Osteocyte (in vitro differentiated cells): ENCODE measurements at places on chromosomes 3 and 15. TPM values are rescaled to one million over a fixed set of nuclear protein-coding genes. Genes with fewer than 3 reads are reported as not detected.

DNA sequence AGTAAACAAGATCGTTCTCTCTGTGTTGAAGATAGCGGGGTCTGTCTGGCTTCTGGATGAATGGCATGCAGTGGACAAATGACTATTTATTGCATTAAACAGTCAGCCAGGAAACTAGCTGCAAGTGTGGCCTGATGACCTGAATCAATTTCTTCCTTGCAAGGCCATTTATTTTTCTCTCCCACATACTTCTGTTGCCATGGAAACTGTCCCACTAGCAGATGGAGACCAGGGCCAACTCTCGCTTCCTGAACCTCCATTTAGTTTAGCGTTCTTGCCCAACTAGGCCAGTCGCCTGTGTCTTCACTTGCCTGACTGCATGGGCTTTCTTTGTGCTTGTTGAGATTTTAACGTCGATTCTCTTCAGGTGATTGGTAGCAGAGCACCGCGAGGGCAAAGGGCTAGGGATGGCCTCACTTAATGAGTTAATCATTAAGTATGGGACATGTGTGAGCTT is 27.6 kb downstream of the LMCD1 start:
- no peak overlapping the region for H3K4me3 ChIP-seq
- H3K27me3 ChIP-seq: no peaks in the 10 kb centered on the region
- peaks cover 58% of the 10 kb centered on the region for H3K36me3 ChIP-seq

C3orf20 gene
- total RNA-seq: not detected in 2 replicates

- no peak overlapping the region for H3K27ac ChIP-seq
- H3K27me3 ChIP-seq: no peaks in the 10 kb centered on the region
- no peak overlapping the region for H3K4me3 ChIP-seq
- no peak for DNase-seq
- H3K4me1 ChIP-seq: peaks cover 13% of the 10 kb centered on the region
Observed at GRCh38 chr3:157201648-157202278, 41.8 kb upstream of the CCNL1 start.

GRCh38 chr15:91953432-91953831 is 99.9 kb downstream of the SLCO3A1 start:
- H3K4me1 ChIP-seq: peaks cover 3% of the 10 kb centered on the region
- DNase-seq: no peak
- no peak overlapping the region for H3K4me3 ChIP-seq
- H3K27ac ChIP-seq: no peak overlapping the region
- no peaks in the 10 kb centered on the region for H3K36me3 ChIP-seq

GRCh38 chr3:18403061-18403460 is 22.1 kb downstream of the SATB1 start:
- H3K27me3 ChIP-seq: no peaks in the 10 kb centered on the region
- H3K4me3 ChIP-seq: no peak overlapping the region
- H3K36me3 ChIP-seq: no peaks in the 10 kb centered on the region
- H3K4me1 ChIP-seq: peaks cover 2% of the 10 kb centered on the region

DNA sequence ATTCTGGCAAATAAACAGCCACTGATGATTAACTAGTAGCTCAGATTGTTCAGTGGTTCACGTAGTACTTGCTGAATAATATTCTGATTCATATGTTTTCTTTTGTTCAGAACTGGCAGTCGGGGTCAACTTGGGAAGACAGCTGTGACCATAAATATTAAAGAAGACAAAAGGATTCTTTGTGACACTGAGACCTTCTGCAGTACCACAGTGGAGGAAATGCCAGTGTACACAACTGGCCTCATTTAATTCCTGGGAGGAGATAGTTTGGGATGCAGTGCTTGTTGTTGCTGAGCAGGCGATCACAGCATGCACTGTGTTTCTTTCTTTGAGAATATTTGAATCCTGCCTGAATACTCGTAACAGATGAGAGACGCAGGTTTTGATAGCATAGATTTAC is 26.7 kb upstream of the MCF2L2 start:
- peak overlapping the region; percentile 63 for H3K27ac ChIP-seq
- no peaks in the 10 kb centered on the region for H3K27me3 ChIP-seq
- peaks cover 7% of the 10 kb centered on the region for H3K36me3 ChIP-seq
- H3K4me1 ChIP-seq: peaks cover 11% of the 10 kb centered on the region
- no peak for DNase-seq

A4GNT gene
- not detected in 2 replicates for total RNA-seq

DNA sequence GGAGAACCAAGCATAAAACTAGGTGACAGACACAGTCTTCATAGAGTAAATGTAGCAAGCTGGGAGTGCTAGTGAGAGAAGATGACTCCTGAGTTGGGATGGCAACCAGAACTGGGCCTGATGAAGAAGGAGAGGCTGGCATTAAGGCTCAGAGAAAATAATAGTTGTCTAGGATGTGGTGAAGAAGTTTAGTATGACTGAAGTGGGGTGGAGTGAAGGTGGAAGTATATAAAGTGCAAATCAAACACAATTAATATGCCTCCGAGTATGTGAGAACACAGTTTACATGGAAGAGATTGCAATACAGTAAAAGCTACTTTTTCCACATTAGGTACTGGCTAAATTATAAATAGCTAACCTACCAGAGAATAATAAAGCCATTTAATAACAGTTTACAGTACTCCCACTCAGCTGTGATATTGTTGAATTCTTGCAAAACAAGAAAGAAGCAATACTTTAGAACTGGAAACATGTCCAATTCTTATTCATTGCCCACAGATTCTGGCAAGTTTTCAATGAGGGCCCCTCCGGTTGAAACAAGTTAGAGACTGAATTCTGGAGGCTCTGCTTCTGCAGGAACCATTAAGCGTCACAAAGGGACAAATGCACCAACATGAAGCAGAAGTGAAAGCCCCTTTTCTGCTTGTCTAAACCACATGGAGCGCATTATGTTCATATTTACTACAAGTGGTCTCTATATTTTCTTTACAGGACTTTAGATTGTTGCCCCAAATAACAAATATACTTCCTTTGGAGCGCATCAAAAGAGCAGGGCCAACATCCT is 243.7 kb downstream of the SLC9A9 start:
- H3K27ac ChIP-seq: no peak overlapping the region
- DNase-seq: no peak
- peaks cover 42% of the 10 kb centered on the region for H3K4me1 ChIP-seq

- H3K4me3 ChIP-seq: no peak overlapping the region
- H3K27ac ChIP-seq: no peak overlapping the region
- H3K36me3 ChIP-seq: no peaks in the 10 kb centered on the region
- peaks cover 24% of the 10 kb centered on the region for H3K4me1 ChIP-seq
Observed at GRCh38 chr3:48896936-48897335, 1.7 kb downstream of the SLC25A20 start.

ADGRG7 gene
- not detected in 2 replicates for total RNA-seq

POC1A gene
- 4.9 and 5.1 TPM in 2 replicates for total RNA-seq

DNA sequence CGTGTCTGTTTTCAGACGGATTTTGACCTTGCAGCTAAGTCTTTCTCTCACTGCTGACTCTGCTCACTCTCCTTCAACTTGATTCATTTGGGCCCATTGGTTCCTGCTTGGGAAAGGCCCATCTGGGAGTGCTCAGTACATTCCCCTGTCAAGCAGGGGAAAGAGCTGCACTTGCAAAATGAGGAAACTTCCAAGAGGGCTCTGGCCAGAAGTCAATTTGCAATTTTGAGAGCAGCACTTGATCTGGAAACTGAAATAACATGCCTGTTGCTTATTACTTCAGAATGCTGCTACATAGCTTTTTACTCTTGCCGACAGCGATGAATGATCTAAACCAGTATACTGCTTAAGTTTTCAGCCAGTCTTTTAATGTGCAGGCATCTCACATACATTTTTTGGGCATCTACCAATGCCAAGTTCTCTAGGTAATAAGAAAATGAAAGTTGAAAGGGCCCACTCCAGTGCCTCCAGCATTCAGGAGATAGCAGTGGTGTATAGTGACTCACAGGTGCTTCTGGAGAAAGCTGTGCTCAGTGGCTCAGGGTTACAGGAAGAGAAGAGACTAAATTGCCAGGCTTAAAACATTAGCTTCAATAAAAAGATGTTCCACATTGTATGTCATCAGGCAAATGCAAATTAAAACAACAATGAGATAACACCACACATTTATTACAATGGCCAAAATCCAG is 70.1 kb upstream of the RORA start:
- peaks cover 7% of the 10 kb centered on the region for H3K27me3 ChIP-seq
- H3K36me3 ChIP-seq: no peaks in the 10 kb centered on the region
- DNase-seq: no peak
- H3K27ac ChIP-seq: no peak overlapping the region
- H3K4me1 ChIP-seq: no peaks in the 10 kb centered on the region

- DNase-seq: no peak
- no peak overlapping the region for H3K4me3 ChIP-seq
- no peak overlapping the region for H3K27ac ChIP-seq
- H3K4me1 ChIP-seq: no peaks in the 10 kb centered on the region
- H3K27me3 ChIP-seq: no peaks in the 10 kb centered on the region
- H3K36me3 ChIP-seq: no peaks in the 10 kb centered on the region
Observed at GRCh38 chr15:40217166-40217824, 21.6 kb upstream of the PAK6 start.

GRCh38 chr15:80308002-80308401 is 56.0 kb upstream of the CTXND1 start:
- H3K36me3 ChIP-seq: no peaks in the 10 kb centered on the region
- DNase-seq: no peak
- no peaks in the 10 kb centered on the region for H3K4me1 ChIP-seq
- H3K27me3 ChIP-seq: peaks cover 31% of the 10 kb centered on the region
- H3K4me3 ChIP-seq: no peak overlapping the region

GRCh38 chr15:64343222-64343621 is 12.8 kb downstream of the CSNK1G1 start:
- H3K27ac ChIP-seq: peak overlapping the region; percentile 1
- no peak for DNase-seq
- H3K4me1 ChIP-seq: peaks cover 24% of the 10 kb centered on the region

GRCh38 chr3:119628390-119628789 is 30.7 kb downstream of the PLA1A start:
- H3K27ac ChIP-seq: no peak overlapping the region
- peaks cover 24% of the 10 kb centered on the region for H3K4me1 ChIP-seq
- no peak for DNase-seq
- H3K36me3 ChIP-seq: no peaks in the 10 kb centered on the region
- H3K4me3 ChIP-seq: no peak overlapping the region
